ENCODE measurements at places on chromosomes 1 and 21. TPM values are rescaled to one million over a fixed set of nuclear protein-coding genes. Genes with fewer than 3 reads are reported as not detected.

The C1QB gene
- total RNA-seq: 950 TPM

The TNN gene
- total RNA-seq: not detected

The GNG12 gene
- 54.6 TPM for total RNA-seq

The IFI6 gene
- 264 TPM for total RNA-seq

The FYB2 gene
- 1.2 TPM for total RNA-seq

The RPS6KA1 gene
- 91.1 TPM for total RNA-seq

The MYBPH gene
- 0.15 TPM for total RNA-seq

DNA sequence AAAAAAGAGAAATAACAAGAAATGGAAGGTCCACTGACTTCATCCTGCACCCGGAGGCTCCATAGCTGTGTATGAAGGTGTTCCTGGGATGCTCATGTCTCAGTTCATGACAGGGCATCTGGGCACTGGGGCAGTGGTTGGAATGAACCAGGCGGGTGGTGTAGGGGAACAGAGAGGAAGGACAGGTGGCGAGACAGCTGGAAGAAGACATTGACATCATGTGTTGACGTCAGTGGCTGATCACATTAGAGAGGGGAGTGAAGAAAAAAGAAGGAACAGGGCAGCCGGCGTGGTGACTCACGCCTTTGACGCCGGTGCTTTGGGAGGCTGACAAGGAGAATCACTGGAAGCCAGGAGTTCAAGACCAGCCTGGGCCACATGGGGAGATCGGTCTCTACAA lies 50.1 kb downstream of the HUNK start:
- H3K27me3 ChIP-seq: no peaks in the 10 kb centered on the region
- no peak overlapping the region for H3K27ac ChIP-seq
- H3K4me1 ChIP-seq: no peaks in the 10 kb centered on the region
- no peak overlapping the region for H3K4me3 ChIP-seq
- no peak for DNase-seq
- no peaks in the 10 kb centered on the region for H3K36me3 ChIP-seq

- no peak overlapping the region for H3K4me3 ChIP-seq
- peaks cover 6% of the 10 kb centered on the region for H3K36me3 ChIP-seq
- no peaks in the 10 kb centered on the region for H3K27me3 ChIP-seq
- DNase-seq: no peak
- peaks cover 53% of the 10 kb centered on the region for H3K4me1 ChIP-seq
- H3K27ac ChIP-seq: no peak overlapping the region
These were observed 1.8 kb upstream of the KIAA2013 start for GRCh38 chr1:11927866-11928592.

DNA sequence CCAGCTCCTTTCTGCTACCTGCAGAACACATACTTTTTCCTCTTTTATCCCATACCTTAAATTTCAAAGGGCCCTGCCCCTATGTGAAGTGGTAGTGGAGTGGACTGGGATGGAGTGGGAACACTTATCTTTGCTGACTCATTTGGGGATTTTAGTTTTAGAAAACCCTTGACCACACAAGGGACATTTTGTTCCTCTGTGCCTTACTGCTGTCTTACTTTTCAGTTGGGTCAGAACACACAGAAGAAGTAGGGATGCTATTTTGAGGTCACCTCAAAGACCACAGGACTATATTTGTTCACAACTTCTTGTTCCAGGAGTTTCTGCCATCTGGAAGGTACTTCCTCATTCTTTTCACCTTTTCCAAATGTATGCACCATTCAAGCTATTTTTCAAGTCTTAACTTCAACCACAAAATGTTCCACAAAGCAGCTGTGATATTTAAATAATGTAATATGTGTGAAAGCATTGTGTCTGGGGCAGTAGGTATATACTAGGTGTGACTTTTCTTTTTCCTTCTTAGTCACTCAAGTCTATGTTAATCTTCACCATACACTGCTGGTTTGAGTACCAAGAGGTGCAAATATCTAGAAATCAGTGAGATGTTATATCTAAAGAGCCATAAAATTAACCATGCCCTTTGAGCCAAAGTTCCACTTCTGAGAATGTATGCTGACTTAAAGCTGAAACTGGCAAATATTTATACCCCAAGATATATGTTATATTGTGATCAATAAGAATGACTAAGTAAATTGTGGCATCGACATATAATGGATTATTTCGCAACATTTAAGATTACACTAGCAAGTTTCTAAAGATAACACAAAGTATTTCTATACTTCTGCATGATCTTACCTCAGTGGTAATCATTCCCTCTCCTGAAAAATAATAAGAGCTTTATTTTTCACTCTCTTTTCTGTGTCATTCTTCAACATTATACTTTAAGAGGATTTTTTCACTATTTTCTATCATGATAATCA lies 308.5 kb downstream of the MRPL39 start:
- peak; percentile 46 for DNase-seq
- H3K27ac ChIP-seq: peak overlapping the region; percentile 77
- H3K27me3 ChIP-seq: no peaks in the 10 kb centered on the region
- H3K4me1 ChIP-seq: peaks cover 4% of the 10 kb centered on the region
- no peaks in the 10 kb centered on the region for H3K36me3 ChIP-seq
- H3K4me3 ChIP-seq: no peak overlapping the region

GRCh38 chr1:197557302-197557701 lies 218.0 kb downstream of the DENND1B start:
- no peaks in the 10 kb centered on the region for H3K36me3 ChIP-seq
- H3K4me3 ChIP-seq: no peak overlapping the region
- no peaks in the 10 kb centered on the region for H3K27me3 ChIP-seq
- H3K4me1 ChIP-seq: no peaks in the 10 kb centered on the region

- H3K27me3 ChIP-seq: no peaks in the 10 kb centered on the region
- H3K27ac ChIP-seq: no peak overlapping the region
- no peak overlapping the region for H3K4me3 ChIP-seq
- H3K4me1 ChIP-seq: no peaks in the 10 kb centered on the region
- no peaks in the 10 kb centered on the region for H3K36me3 ChIP-seq
These were observed 93.9 kb upstream of the PALMD start for GRCh38 chr1:99551812-99552614.

DNA sequence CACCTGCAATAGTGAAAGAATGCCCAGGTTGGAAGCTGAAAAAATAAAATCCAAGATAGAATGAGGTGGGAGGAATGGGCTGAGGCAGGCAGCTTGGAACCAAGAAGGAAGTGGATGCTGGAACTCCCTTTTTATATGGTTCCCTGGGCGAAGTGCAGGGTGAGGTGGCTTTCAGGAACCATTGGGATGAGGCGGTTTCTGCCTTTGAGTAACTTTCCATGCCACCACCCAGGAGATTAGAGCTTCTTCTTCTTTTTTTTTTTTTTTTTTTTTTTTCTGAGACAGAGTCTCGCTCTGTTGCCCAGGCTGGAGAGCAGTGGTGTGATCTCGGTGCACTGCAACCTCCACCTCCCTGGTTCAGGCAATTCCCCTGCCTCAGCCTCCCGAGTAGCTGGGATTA lies 17.8 kb upstream of the MRPS6 start:
- no peak overlapping the region for H3K27ac ChIP-seq
- no peaks in the 10 kb centered on the region for H3K27me3 ChIP-seq
- no peak overlapping the region for H3K4me3 ChIP-seq
- H3K4me1 ChIP-seq: no peaks in the 10 kb centered on the region

GRCh38 chr1:245763873-245764331 lies 609.1 kb downstream of the KIF26B start:
- H3K27me3 ChIP-seq: no peaks in the 10 kb centered on the region
- DNase-seq: no peak
- no peak overlapping the region for H3K27ac ChIP-seq
- no peaks in the 10 kb centered on the region for H3K4me1 ChIP-seq

DNA sequence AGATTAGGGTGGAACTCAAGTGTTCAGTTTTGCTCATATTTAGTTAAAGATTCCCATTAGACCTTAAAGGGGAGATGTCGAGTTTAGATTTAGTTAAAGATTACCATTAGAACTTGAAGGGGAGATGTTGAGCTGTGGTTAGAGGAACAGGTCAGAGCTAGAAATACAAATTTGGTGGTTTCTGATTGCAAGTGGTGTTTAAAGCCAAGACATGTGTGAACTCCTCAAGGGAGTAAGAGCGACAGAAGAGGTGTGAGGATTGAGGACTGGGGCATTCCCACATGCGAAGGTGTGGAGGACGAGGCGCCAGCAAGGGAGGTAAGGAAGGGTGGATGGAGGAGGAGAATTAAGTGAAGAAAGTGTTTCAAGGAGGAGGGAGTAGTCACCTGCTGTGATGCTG lies 168.6 kb downstream of the IER5 start:
- no peaks in the 10 kb centered on the region for H3K4me1 ChIP-seq
- no peak overlapping the region for H3K4me3 ChIP-seq
- no peaks in the 10 kb centered on the region for H3K27me3 ChIP-seq
- no peaks in the 10 kb centered on the region for H3K36me3 ChIP-seq
- no peak overlapping the region for H3K27ac ChIP-seq

DNA sequence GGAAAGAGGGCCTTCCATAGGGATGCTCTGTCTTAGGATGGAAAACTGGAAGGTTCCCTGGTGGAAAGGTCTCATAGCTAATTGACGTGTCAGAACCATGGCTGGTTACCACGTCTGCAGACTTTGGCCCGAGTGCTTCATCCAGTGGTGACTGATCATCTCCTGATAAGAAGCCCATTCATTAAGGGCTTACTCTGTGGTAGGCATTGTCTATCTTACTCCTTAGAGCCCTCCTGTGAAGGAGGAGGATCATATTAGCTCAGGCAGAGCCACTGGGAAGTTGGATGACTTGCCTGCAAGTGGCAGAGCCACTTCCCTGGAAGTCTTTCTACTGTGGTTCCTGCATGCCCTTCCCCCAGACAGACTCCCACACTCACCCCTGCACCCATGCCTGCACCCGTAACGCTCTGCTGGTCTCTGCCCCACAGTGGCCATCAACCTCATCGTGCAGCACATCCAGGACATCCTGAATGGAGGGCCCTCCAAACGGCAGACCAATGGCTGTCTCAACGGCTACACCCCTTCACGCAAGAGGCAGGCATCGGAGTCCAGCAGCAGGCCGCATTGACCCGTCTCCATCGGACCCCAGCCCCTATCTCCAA lies 79.9 kb downstream of the UCK2 start:
- peaks cover 11% of the 10 kb centered on the region for H3K4me1 ChIP-seq
- no peaks in the 10 kb centered on the region for H3K36me3 ChIP-seq
- no peak overlapping the region for H3K4me3 ChIP-seq
- no peaks in the 10 kb centered on the region for H3K27me3 ChIP-seq
- peak; percentile 30 for DNase-seq
- H3K27ac ChIP-seq: no peak overlapping the region

GRCh38 chr1:84370831-84371394 lies 27.4 kb upstream of the DNASE2B start:
- peak; percentile 85 for DNase-seq
- no peaks in the 10 kb centered on the region for H3K36me3 ChIP-seq
- no peak overlapping the region for H3K4me3 ChIP-seq
- peaks cover 3% of the 10 kb centered on the region for H3K4me1 ChIP-seq
- H3K27me3 ChIP-seq: no peaks in the 10 kb centered on the region

DNA sequence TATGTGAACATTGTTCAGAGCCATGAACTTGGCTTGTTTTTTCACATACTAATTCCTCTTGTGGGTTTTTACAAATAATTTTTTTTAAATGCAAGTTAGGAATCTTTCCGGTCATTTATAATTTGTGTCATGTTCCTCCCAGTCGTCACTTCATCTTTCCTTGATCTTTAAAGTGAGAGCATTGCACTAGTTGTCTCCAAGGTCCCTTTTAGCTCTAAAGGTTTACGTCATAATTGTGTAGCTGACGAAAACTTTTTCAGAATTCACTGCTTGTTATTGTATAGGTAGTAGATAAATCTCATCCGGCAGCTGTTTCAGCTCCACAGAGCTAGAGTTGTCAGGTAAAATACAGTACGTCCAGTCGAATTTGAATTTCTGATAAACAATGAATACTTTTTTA lies 33.6 kb downstream of the SOAT1 start:
- DNase-seq: no peak
- H3K27ac ChIP-seq: no peak overlapping the region
- H3K27me3 ChIP-seq: no peaks in the 10 kb centered on the region
- no peak overlapping the region for H3K4me3 ChIP-seq

GRCh38 chr1:18974606-18975005 lies 18.1 kb upstream of the IFFO2 start:
- no peak for DNase-seq
- peaks cover 8% of the 10 kb centered on the region for H3K4me1 ChIP-seq
- H3K4me3 ChIP-seq: no peak overlapping the region
- no peaks in the 10 kb centered on the region for H3K36me3 ChIP-seq
- no peak overlapping the region for H3K27ac ChIP-seq

DNA sequence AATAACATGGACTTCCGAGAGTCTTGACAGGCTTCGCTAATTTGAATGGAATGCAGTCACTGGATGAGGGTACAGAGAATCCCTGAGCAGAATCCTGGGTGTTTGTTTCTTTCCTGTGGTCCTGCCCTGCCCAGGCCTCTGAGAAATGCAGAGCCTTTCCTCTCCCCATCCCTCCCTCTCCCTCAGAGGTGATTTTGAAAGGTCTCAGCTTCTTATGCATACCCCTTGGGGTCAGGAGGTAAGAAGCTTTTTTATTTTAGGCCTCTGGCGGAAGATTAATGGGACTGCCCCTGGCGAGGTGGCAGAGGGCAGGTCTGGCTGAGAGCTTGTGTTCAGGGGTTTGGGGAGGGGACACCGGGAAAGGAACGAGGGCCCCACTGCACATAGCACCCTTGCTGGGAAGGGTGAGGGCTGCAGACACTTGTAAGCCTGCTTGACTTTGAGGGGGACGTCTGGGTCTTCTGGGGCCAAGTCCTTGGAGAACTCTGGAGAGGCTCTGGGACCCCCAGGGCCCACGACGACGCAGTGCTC lies 116.5 kb upstream of the SLC45A1 start:
- H3K4me3 ChIP-seq: no peak overlapping the region
- H3K36me3 ChIP-seq: no peaks in the 10 kb centered on the region
- H3K4me1 ChIP-seq: peaks cover 31% of the 10 kb centered on the region
- peak overlapping the region; percentile 71 for H3K27ac ChIP-seq
- DNase-seq: no peak
- H3K27me3 ChIP-seq: no peaks in the 10 kb centered on the region

GRCh38 chr1:236273358-236273757 lies 8.4 kb downstream of the ERO1B start:
- H3K4me3 ChIP-seq: no peak overlapping the region
- no peaks in the 10 kb centered on the region for H3K36me3 ChIP-seq
- no peak overlapping the region for H3K27ac ChIP-seq
- no peaks in the 10 kb centered on the region for H3K4me1 ChIP-seq

DNA sequence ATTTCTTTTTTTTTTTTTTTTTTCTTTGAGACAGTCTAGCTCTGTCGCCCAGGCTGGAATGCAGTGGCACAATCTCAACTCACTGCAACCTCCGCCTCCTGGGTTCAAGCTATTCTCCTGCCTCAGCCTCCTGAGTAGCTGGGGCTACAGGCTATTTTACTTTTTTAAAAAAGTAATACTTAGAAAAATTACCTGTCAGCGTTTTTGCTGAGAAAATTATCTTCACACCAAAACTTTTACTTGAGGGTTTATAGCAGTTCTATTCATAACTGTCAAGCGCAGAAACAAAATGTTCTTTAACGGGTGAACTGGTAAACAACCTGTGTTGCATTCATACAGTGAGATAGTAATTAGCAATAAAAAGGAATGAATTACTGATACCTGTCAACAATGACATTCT lies 1.5 kb upstream of the SLC25A24 start:
- no peak overlapping the region for H3K4me3 ChIP-seq
- peaks cover 25% of the 10 kb centered on the region for H3K4me1 ChIP-seq
- H3K27me3 ChIP-seq: no peaks in the 10 kb centered on the region
- H3K27ac ChIP-seq: no peak overlapping the region
- no peak for DNase-seq
- H3K36me3 ChIP-seq: no peaks in the 10 kb centered on the region

- no peaks in the 10 kb centered on the region for H3K27me3 ChIP-seq
- no peak for DNase-seq
- no peak overlapping the region for H3K4me3 ChIP-seq
- no peak overlapping the region for H3K27ac ChIP-seq
These were observed 272.2 kb downstream of the LMO4 start for GRCh38 chr1:87600854-87601253.

GRCh38 chr1:219478811-219479210 lies 134.1 kb downstream of the ZC3H11B start:
- no peaks in the 10 kb centered on the region for H3K36me3 ChIP-seq
- no peak overlapping the region for H3K4me3 ChIP-seq
- no peak for DNase-seq
- H3K27me3 ChIP-seq: no peaks in the 10 kb centered on the region
- H3K27ac ChIP-seq: no peak overlapping the region
